Upper lobe of left lung (tissue), 6 donors: ENCODE measurements at places on chromosomes 3 and 15. TPM values are rescaled to one million over a fixed set of nuclear protein-coding genes. Genes with fewer than 3 reads are reported as not detected.

DNA sequence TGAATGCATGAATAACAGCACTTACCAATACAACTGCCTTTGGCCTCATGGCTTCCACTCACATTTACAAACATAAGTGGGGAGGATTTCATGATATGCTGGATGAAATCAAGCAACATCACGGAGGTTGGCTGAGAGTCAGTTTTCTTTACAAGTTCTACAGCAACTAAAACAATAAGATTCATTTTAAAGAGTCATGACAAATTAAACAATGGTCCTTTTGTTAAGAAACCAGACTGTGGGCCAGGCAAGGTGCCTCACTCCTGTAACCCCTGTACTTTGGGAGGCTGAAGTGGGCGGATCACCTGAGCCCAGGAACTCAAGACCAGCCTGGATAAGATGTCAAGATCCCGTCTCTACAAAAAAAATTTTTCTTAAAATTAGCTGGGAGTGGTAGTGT, 12.4 kb downstream of the ATR start:
- no peak for DNase-seq

Gene RETNLB
- not detected for total RNA-seq

- DNase-seq, result no peak
Observed at GRCh38 chr3:189076449-189076848, 95.3 kb upstream of the TPRG1 start.

Gene ARPP21
- not detected for total RNA-seq

DNA sequence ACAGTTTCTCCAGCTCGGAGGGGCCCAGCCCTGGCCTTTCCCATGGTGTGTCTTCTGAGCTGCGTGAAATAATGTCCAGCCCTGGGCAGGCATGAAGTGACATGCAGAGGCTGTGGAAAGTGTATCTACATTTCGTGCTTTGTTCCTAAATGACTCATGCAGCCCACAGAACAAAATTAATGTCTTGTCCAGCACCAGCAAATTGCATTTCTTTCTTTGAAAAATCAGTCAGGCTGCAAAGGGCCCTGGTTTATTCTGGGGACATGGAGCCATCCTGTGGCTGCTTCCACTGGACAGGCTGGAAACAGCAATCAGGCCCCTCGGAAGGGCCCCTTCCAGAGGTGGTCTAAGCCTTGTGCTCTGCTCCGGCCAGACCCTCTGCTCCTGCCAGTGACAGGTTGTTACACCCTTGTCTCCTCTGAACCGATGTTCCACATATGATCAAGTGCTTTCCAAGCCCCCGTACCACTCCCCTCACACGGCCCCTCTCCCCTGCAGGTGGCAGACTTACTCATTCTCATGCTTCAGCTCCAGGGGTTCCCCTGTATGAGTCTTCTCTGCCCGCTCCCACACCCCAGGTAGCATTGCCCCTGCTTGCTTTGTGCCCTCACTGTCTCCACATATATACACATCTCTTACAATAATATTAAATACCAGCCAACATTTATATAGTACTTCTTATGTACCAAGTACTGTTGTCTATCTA, 33.7 kb downstream of the CRYGS start:
- no peak for DNase-seq

- DNase-seq, result no peak
Observed at GRCh38 chr3:47011371-47011770, 31.9 kb downstream of the NBEAL2 start.
